Osteoblast (primary cell): ENCODE measurements at places on chromosomes 13 and 19.

DNA sequence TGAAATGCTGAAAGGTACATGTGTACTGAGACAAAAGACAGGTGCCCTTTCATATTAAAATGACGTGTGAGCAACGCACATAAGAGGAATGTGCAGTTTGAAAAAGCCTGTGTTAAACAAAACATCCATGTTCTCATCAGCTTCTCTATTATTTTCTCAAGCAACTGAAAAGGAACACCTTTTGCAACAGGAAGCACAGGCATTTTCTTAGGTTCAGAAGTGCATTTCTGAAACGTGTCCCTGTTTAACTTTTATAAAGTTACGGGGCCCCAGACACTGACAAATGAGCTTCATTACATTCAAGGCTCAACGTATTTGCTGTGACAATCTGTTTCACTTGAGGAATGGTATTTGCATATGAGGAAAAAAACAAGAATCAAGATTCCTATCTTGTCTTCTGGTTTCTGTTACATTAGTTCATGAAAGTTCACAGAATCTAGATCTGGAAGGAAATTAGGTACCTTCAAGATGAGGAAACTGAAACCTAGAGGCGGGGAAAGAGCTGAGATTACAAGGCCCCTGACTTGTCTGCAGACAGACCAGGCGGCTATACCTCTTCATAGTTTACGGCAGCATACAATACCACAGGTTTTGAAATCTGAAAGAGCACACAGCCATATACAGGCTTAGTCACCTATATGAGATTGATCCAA is 431.7 kb downstream of the KLF12 start:
- H3K4me1 ChIP-seq = no peaks in the 10 kb centered on the region
- H3K4me3 ChIP-seq = no peak overlapping the region
- H3K36me3 ChIP-seq = peaks cover 24% of the 10 kb centered on the region
- no peaks in the 10 kb centered on the region for H3K27me3 ChIP-seq

DNA sequence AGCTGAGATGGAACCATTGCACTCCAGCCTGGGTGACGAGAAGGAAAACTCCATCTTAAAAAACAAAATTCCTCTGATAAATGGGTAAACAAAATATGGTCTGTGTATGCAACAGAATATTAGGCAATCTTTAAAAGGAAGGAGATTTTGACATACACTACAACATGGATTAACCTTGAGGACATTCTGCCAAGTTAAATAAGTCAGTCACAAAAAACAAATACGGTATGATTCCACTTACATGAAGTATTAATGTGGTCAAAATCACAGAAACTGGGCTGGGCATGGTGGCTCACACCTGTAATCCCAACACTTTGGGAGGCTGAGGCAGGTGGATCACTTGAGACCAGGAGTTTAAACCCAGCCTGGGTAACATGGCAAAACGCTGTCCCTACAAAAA is 3.0 kb upstream of the ZNF444 start:
- H3K4me1 ChIP-seq = peaks cover 20% of the 10 kb centered on the region
- no peak overlapping the region for H3K4me3 ChIP-seq
- no peak for DNase-seq
- H3K36me3 ChIP-seq = no peaks in the 10 kb centered on the region
- H3K27ac ChIP-seq = no peak overlapping the region

DNA sequence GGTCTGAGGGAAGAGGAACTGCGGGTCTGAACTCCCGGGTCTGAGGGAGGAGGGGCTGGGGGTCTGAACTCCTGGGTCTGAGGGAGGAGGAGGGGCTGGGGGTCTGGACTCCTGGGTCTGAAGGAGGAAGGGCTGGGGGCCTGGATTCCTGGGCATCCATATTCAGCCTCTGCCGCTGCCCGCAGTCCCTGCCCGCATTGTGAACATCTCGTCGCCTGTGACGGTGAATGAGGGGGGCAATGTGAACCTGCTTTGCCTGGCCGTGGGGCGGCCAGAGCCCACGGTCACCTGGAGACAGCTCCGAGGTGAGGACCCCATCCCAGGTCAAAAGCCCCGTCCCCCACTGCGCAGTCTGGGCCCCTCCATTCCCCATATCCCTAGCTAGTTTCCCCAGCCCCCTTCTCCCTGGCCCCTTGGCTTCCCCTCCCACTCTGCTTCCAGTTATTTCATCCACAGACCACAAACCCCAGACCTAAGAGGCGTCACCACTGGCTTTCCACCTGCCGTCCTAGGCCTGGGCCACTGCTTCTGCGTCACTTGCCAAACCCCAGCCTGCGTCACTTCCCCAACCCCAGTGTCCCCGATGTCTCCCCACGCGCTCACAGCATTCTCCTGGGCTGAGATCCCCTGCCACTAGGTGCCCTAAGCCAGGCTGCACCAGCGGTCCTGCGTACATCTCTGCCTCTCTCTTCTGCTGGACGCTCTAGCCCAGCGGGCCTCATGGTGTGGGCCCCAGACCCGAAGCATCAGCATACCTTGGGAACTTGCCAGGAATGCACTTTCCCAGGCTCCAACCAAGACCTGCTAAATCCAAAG is 13.9 kb downstream of the IGLON5 start:
- peaks cover 4% of the 10 kb centered on the region for H3K27me3 ChIP-seq
- H3K36me3 ChIP-seq = no peaks in the 10 kb centered on the region
- no peaks in the 10 kb centered on the region for H3K4me1 ChIP-seq
- DNase-seq = peak; percentile 81
- H3K4me3 ChIP-seq = no peak overlapping the region

GRCh38 chr13:84659359-84659661 is 777.0 kb upstream of the SLITRK1 start:
- DNase-seq = no peak
- H3K4me3 ChIP-seq = no peak overlapping the region
- peak overlapping the region; percentile 38 for H3K27ac ChIP-seq
- H3K4me1 ChIP-seq = peaks cover 3% of the 10 kb centered on the region
- no peaks in the 10 kb centered on the region for H3K27me3 ChIP-seq

- peak overlapping the region; percentile 82 for H3K4me3 ChIP-seq
- no peaks in the 10 kb centered on the region for H3K36me3 ChIP-seq
- peak overlapping the region; percentile 87 for H3K27ac ChIP-seq
- peaks cover 35% of the 10 kb centered on the region for H3K4me1 ChIP-seq
Measured at GRCh38 chr13:93227878-93228642, 1.5 kb downstream of the GPC6 start.

DNA sequence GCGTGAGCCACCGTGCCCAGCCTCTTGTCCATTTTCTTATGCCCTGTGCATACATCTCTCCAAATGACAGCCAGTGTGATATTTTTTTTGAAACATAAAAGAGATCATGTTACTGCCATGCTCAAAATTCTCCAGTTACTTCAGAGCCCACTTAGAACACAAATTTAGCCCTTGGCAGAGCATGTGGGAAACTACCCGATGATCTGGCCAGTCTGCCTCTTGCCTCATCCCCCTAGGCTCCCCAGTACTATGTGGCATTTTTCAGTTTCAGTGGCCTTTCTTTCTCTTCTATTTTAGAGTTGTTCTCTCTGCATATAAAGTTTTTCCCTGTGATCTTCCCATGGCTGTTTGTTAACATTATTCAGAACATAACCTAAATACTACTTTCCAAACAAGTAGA is 323.0 kb downstream of the GPC5 start:
- H3K27me3 ChIP-seq = no peaks in the 10 kb centered on the region
- no peak overlapping the region for H3K4me3 ChIP-seq
- no peaks in the 10 kb centered on the region for H3K4me1 ChIP-seq
- H3K27ac ChIP-seq = no peak overlapping the region
- no peaks in the 10 kb centered on the region for H3K36me3 ChIP-seq
- no peak for DNase-seq

DNA sequence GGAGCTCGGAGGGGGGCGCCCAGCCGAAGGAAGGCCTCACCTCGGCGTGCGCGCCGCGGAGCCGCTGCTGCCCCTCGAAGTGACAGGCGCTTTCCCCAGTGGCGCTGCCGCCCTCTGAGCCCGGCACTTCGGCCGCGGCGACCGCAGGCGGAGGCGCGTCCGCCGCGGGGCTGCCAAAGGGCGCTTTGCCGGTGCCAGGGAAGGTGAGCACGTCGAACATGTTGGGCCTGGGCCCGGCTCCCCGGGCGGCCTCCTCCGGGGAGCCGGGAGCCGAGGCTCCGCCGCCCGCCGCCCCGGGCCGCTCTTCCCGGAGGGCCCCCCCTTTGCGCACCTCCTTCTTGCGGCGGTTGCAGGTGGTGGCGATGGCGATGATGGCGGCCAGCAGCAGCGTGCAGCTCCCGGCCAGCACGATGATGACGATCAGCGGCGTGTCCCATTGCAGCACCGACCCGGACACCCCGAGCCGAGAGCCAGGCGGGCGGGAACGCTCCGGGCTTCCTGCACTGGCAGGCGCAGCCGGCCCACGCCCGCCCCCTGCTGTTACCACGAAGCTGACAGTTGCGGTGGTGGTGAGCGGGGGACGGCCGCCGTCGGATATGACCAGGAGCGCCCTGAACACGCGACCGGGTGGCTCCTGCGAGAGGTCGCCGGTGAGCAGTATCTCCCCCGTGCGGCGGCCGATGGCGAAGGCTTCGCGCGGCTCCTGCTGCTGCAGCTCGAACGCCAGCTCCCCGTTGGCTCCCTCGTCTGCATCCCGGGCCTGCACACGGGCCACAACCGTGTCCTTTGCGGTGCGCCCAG is 2.5 kb downstream of the PCDH8 start:
- no peak overlapping the region for H3K27ac ChIP-seq
- H3K27me3 ChIP-seq = peaks cover 57% of the 10 kb centered on the region
- no peaks in the 10 kb centered on the region for H3K36me3 ChIP-seq
- H3K4me1 ChIP-seq = no peaks in the 10 kb centered on the region
- no peak overlapping the region for H3K4me3 ChIP-seq
- peak; percentile 87 for DNase-seq

- H3K4me1 ChIP-seq = peaks cover 37% of the 10 kb centered on the region
- peak overlapping the region; percentile 46 for H3K27ac ChIP-seq
- no peaks in the 10 kb centered on the region for H3K27me3 ChIP-seq
- no peak for DNase-seq
- no peak overlapping the region for H3K4me3 ChIP-seq
Measured at GRCh38 chr13:75415171-75415570, 66.8 kb downstream of the TBC1D4 start.

DNA sequence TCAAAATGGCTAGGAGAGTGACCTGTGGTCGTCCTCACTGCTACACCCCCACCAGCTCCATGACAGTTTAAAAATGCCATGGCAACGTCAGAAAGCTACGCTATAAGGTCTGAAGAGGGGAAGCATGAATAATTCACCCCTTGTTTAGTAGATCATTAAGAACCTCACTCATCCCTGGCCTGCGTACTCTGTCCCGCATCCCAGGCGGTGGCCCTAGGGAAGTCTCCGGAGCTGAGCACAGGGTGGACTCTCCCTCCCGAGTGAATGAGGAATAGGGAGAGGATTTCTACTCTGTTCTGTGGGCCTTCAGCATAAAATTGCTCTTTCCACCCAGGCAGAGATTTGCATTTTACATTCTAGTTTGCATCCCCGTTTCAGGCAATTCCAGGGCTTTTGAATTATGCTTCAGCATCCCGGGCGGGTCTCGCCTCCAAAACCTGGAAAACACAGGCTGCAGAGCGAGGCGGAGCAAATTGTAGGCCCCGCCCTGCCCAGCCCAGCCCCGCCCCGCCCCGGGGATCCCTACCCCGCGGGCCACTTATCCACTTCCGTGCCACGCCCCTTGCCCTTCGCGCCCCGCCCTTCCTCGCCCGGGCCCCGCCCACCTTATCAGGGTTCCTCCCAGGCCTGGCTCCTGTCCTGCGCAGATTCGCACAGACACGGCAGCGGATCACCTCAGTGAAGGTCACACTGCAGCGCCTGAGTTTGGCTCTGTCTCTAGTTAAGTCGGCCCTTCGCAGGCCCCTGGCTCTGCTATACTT is 7.5 kb upstream of the ZNF525 start:
- H3K36me3 ChIP-seq = no peaks in the 10 kb centered on the region
- no peak overlapping the region for H3K27ac ChIP-seq
- no peaks in the 10 kb centered on the region for H3K27me3 ChIP-seq
- no peak overlapping the region for H3K4me3 ChIP-seq

DNA sequence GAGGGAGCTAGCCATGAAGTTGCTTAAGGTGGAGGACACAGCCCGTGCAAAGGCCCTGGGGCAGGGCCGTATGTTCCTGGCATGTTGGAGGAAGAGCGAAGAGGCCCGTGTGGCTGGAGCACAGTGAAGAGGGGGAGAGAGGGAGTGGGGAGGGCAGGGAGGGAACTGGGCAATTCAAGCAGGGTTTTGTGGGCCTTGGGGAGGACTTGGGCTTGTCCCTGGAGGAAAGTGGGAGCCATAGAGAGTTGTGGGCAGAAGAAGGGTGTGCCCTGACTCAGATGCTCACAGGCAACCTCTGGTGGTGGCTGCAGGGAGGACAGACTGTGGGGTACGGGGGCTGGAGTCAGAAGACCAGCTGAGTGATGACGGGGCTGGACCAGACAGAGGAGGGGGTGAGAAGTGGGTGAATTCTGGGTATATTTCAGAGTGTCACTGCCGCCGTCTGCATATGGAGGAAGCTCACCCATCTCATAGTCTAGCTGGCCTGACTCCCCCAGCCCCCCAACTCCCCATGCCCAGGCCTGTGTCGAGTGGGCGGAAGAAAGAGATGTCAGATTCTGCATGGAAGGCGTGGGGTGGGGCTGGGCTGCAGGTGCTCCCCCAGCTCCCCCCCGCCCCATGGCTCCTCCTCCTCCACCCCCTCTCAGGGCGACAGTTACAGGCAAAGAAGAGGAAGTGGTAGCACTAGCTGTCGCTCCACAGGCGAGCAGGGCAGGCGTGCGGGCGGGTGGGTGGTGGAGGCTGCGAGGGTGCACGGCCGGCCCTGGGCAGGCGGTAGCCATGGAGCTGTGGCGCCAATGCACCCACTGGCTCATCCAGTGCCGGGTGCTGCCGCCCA is at the start of gene VAV1:
Gene VAV1 (plus strand): TSS at position 681 of the 838 bp plus-strand sequence. CDS start 100 bp downstream, at position 781.
- H3K36me3 ChIP-seq = no peaks in the 10 kb centered on the region
- no peak within 1 kb of the TSS for H3K27ac ChIP-seq
- no peak within 1 kb of the TSS for H3K4me3 ChIP-seq
- peaks cover 7% of the 10 kb centered on the region for H3K27me3 ChIP-seq
- DNase-seq = peak; percentile 58

DNA sequence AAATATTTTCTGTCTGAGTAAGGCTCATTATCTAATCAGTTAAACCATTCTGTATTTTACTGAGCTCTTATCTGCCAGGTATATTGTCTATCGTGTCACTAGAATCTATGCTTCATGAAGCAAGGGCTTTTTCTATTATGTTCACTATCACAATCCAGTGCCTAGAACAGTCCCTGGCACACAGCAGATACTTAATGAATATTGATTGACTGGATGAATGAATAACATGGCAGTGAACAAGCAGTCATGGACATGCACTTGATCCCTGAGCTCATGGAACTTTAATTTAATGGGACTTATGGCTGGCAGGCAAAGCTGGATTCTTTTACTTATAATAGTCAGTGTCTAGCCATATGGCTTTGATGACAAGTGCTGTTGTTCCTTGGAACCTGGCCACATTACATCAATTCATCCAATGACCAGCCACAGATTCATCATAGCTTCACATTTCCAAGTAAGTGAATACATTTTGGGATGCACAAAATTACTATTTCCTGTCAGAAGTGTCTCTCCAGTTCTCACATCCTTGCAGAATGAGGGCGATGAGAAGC is 214.8 kb downstream of the COG6 start:
- no peaks in the 10 kb centered on the region for H3K36me3 ChIP-seq
- H3K27ac ChIP-seq = no peak overlapping the region
- DNase-seq = no peak
- H3K4me3 ChIP-seq = no peak overlapping the region
- H3K4me1 ChIP-seq = peaks cover 10% of the 10 kb centered on the region

GRCh38 chr19:10535613-10536012 is 8.1 kb upstream of the ATG4D start:
- no peaks in the 10 kb centered on the region for H3K36me3 ChIP-seq
- H3K4me1 ChIP-seq = peaks cover 4% of the 10 kb centered on the region
- peaks cover 12% of the 10 kb centered on the region for H3K27me3 ChIP-seq
- no peak for DNase-seq
- H3K27ac ChIP-seq = no peak overlapping the region
